Fibroblast of skin of left biceps (primary cell): ENCODE measurements at places on chromosomes 6 and 20.

DNA sequence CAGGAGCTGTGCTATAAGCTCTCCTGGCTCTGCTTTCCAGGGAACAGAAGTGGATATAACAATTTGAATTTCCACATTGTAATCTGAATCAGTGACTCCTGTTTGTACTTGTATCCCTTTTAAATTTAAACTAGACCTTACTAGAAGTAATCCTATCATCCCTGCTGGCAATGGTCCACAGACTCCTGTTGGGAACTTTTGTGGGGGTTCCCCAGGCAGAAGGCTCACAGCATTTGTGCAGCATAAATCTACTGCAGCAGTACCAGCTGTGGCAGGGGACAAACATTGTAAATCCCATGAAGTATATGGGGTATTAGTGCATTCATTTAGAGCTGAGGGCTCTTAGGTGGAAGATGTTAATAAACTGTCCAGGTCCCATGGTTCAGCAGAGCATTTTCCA is 12.0 kb upstream of the PDCD2 start:
- DNase-seq, result no peak

DNA sequence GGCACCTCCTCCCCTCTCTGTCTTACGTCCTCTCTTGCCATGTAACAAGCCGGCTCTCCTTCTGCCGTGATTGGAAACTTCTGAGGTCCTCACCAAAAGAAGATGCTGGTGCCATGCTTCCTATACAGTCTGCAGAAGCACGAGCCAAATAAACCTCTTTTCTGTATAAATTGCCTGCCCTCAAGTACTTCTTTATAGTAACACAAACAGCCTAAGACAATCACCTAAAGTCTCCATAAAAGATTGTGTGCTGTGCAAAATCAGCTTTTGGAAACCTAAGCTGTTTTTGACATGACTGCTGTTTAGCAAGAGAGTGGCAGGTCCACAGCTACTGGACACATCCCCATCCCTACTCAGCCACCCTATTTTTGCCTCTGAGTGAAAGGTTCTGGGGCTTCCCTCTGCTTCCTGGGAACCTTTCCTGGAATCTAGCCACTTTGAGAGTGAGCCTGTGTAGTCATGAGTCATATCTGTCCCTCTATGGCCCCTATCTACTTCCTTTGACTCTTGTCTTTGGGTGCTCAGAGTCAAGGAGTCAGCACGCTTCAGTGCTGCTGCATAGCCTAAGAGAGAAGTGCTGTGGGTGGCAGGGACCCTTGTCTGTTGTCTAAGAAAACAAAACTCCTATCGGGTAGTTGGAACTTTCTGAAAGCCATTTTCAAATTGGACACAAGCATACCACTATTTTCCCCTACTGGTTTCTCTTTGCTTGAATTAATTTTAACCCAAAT is 110.0 kb downstream of the PPP1R14C start:
- DNase-seq, result no peak

- no peak for DNase-seq
Measured at GRCh38 chr6:112485120-112485826, 138.1 kb downstream of the RFPL4B start.

DNA sequence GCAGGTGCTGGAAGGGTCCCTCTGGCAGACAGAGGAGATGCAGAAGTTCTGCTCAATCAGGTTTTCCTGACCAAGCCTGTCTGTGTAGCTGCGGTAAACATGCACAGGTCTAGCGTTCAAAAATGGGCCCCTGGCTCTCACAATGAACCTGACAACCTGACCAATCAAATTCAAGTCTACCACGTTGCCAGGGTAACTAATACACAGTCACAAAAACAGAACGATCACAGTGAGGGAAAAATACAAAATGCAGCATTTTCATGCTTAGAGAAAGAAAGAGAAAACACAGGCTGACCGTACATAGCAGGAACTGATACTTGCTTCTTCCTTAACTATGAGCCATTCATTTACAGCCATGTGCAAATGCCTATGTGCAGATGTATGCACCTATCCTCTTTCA is 353.1 kb upstream of the TSHZ2 start:
- DNase-seq, result no peak

- no peak for DNase-seq
Measured at GRCh38 chr6:42450477-42451332, 1.0 kb downstream of the TRERF1 start.

GRCh38 chr6:111230351-111231089 is 143.2 kb downstream of the SLC16A10 start:
- DNase-seq, result peak; percentile 62

DNA sequence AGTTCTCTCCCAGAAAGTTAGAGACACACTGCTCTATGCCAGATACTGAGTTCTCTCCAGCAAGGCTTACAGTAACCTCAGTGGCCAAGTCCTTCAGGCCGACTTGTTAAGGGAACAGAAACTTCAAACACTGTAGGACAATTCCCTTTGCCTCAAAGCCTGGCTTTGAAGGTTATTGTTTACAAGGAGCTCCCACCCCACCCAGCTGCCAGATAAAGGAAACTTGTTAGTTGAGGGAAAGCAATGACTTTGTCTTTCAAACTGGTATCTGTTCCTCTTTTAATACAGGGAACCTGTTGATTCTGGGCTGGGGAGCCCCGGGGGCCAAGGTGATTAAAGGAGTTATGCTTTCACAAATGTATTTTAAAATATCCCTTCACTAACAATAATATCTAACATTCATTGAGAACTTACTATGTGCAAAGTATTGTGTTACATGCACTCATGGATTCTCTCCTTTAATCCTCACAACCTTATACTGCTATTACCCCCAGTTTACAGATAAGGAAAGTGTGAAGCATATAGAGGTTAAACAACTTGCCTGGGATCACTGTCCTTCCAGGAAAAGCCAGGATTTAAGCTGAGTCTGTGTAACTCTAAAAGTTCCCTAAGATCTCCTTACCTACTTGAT is 27.6 kb upstream of the CDKN1A start:
- DNase-seq, result no peak

- DNase-seq, result peak; percentile 78
Measured at GRCh38 chr20:41177636-41178035, 40.3 kb downstream of the PLCG1 start.

- no peak for DNase-seq
Measured at GRCh38 chr6:63295553-63296194, 24.1 kb downstream of the LGSN start.

- DNase-seq, result no peak
Measured at GRCh38 chr6:169237496-169238134, 16.0 kb downstream of the THBS2 start.

- no peak for DNase-seq
Measured at GRCh38 chr6:158752613-158753012, 66.6 kb downstream of the EZR start.

DNA sequence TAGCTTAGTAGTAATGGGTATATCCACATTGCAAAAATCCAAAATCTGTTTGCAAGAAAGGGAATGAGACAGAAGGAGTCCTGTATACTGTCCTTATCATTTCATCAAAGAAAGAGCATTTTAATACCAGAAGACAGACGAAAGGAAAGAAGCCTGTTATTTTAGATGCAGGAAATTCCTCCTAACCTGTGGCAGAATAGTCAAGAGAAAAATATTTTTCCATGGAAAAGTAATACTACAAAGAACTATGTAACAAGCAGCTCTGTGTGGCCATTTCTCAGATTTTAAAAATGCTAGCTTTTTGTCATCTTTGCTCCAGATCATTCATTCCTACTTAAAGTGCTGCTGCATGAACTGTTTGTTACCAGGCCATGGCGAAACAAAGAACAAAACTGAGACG is 72.9 kb upstream of the SCP2D1 start:
- no peak for DNase-seq

DNA sequence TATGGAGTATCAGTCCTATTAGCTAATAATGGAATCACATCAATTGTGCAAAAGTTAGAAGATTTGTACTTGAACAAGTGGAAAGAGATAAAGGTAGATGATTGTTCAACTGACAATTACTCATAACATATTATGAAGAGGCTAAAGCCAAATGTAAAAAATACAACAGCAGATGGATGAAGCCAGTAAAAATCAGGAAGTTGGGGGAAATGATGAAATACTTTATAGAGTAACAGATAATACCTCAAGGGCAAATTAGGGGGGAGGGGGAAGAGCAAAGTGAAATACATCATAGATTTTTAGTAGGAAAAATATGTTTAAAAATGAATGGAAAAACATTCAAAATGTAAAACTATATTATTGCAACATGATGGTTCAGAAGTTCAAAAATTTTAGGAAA is 114.0 kb downstream of the PDSS2 start:
- DNase-seq, result no peak

GRCh38 chr6:164243012-164243610 is 828.6 kb downstream of the QKI start:
- no peak for DNase-seq

DNA sequence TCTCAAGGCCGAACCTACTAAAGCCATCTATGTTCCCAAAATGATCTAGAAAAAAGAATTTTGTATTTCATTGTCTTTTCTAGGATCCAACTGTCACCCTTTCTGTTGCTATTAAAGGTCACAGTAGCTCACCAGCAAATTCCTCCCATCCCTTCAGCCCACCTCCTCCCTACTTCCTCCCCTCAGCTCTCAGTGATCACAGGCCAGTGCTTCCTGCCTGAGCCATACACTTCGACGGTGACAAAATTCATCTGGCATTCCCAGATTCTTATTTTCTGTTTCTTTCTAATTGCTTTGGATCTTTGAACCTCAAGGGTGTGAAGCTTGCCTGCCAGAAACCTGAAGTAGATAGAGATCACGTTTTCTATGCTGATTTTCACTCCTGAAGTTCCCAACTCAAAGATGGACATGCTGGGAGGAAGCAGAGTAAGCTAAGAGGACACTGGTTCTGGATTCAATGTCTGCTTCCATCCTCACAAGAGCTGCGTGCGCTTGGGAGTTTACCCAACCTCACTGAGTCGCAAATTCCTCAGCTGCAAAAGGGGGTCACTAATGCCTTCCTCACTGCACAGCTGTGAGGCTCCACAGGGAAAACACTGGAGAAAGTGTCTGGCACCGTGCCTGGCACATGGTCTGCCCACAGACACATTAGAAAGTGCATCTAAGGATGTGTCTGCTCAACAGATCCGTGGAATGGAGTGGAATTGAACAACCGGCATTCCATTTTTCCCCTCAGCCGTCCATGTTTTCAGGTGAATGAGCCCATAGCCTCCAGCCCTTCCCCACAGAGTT is 34.5 kb downstream of the MDGA1 start:
- DNase-seq, result peak; percentile 34

- no peak for DNase-seq
Measured at GRCh38 chr20:49685161-49685601, 28.5 kb downstream of the B4GALT5 start.
